Type B pancreatic cell (in vitro differentiated cells): ENCODE measurements at places on chromosomes 1 and 21. TPM values are rescaled to one million over a fixed set of nuclear protein-coding genes. Genes with fewer than 3 reads are reported as not detected.

The NGF gene
- 2.9 and 3.3 TPM in 2 replicates for total RNA-seq

The ST6GALNAC3 gene
- total RNA-seq = 3.8 and 24.7 TPM in 2 replicates

GRCh38 chr21:34180826-34181359, 107.5 kb downstream of the MRPS6 start:
- peak overlapping the region; percentile 55 for H3K4me3 ChIP-seq
- H3K36me3 ChIP-seq = peaks cover 4% of the 10 kb centered on the region
- DNase-seq = no peak
- H3K4me1 ChIP-seq = peaks cover 28% of the 10 kb centered on the region
- H3K27ac ChIP-seq = peak overlapping the region; percentile 10
- H3K27me3 ChIP-seq = peaks cover 3% of the 10 kb centered on the region

- no peaks in the 10 kb centered on the region for H3K27me3 ChIP-seq
- DNase-seq = no peak
- H3K4me1 ChIP-seq = peaks cover 32% of the 10 kb centered on the region
- H3K27ac ChIP-seq = no peak overlapping the region
Measured at GRCh38 chr1:56199061-56199460, 380.3 kb downstream of the PLPP3 start.

- peaks cover 9% of the 10 kb centered on the region for H3K36me3 ChIP-seq
- H3K27ac ChIP-seq = peak overlapping the region; percentile 81
- H3K4me1 ChIP-seq = peaks cover 13% of the 10 kb centered on the region
- H3K4me3 ChIP-seq = peak overlapping the region; percentile 3
- DNase-seq = no peak
Measured at GRCh38 chr1:51666478-51666877, 49.6 kb downstream of the OSBPL9 start.
